Activated CD8-positive, alpha-beta memory T cell treated with anti-CD3 and anti-CD28 coated beads for 1 hour (primary cell): ENCODE measurements at places on chromosomes 1 and 21.

GRCh38 chr1:44050261-44050660, 19.0 kb upstream of the SLC6A9 start:
- DNase-seq, result no peak

DNA sequence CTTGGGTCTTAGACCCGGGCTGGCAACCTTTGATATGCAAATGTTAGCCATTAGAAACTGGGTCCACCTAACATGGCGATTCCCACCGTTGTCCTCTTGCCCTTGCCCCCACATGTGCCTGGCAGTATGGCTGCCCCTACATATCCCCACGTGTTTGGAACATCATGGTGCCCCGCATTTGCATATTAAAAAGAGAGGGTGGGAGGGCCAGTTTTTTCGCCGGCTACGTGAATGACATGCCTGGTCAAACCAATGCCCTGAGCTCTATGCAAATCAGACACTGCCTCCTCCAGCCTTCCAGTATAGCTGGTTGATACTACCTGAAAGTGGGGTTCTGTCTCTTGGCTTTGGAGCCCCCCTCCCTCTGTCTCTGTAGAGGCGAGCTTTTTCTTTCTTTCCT, 133.0 kb downstream of the CDC42BPA start:
- DNase-seq, result no peak

DNA sequence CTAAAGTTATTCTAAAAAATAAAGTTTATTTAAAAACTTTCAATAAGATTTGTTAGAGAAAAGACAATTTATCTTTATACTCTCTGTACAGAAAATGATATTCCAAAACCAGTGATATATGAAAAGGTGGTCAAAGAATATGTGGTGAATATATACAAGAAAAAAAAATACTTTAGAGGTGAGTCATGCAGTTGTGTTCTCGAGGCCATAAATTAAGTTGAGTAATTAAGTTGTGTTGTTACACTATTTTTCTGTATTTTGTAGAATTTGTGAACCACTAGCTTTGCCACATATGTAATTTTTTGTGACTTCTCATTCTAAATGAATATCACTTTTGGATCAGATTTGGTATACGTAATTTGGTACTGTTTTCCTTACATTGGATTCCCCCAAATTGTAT, 23.6 kb upstream of the DUSP10 start:
- no peak for DNase-seq

GRCh38 chr1:89519779-89520358, 4.8 kb upstream of the LRRC8B start:
- no peak for DNase-seq

DNA sequence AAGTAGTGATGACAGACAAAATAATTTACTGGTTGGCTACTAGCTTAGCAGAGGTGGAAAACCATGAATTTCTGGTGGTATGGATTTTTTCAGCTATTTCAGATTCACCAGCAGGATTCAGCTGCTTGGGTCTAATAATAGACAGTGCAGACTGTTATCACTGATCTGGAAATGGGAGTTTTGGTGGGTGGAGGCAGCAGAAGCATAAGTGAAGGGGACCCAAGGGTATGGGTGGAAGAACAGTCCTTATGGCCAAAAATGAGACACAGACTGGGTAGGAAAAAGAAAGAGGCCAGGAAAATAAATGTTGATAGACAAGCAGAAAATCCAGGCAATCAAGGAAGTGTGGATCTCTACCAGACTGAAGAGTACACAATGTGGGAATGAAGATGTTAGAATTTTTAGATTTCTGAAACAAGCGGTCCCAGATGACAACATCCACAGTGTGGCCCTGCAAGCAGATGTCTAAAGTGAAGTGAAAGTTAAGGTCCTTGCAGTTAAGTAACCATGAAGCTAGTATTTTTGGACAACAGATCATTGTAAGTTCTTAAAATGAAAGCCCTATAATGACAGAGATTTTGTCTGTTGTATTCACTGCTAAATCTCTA, 24.7 kb downstream of the LYST start:
- no peak for DNase-seq

DNA sequence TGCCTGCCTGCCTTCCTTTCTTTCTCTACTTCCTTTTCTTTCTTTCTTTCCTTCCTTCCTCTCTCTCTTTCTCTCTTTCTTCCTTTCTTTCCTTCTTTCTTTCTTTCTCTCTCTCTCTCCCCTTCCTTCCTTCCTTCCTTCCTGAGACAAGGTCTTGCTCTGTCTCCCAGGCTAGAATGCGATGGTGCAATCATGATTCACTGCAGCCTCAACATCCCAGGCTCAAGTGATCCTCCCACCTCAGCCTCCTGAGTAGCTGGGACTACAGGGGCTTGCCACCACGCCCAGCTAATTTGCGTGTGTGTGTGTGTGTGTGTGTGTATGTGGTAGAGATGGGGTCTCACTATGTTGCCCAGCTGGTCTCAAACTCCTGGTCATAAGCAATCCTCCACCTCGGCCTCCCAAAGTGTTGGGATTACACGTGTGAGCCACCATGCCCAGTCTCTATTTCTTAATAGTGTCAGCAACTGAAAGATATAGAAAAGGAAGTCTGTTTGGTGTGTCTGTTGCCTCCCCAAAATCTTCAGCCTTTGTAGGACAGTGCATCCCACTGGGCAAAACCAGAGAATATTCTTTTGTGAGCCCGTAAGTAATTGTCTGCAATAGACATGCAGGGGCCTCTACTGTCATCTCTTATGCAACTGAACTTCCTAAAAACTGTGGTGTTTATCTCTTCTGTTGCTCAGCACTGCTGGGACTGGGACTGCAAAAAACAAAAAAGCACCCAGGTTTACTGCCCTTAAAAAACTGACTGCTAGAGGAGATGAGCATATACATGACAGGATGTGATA, 20.9 kb upstream of the RAB4A start:
- no peak for DNase-seq

- DNase-seq, result no peak
Observed at GRCh38 chr1:35030756-35031446, 844 bp downstream of the ZMYM6 start.

DNA sequence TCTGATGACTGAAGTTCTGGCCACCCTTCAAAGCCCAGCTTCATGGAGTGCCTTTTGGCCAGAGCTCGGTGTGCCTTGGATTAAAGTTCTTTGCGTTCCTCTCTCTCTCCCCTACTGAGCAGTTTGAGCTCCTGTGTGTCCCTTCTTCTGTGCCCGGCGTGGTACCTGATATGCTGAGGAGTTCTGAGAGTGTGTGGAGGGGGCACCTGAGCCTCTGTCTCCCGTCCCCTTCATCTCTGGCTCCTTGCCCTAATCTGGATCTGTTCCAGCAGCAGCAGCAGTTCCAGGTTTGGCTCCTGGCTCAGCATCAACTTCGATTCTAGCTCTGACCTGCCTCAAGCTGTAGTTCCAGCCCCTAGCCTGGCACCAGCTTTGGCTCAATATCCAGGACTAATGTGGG, 25.1 kb upstream of the MYCL start:
- no peak for DNase-seq

GRCh38 chr1:156226782-156227181, 14.0 kb downstream of the PMF1 start:
- DNase-seq, result no peak

GRCh38 chr1:23548704-23549143, 10.6 kb downstream of the ID3 start:
- DNase-seq, result no peak

DNA sequence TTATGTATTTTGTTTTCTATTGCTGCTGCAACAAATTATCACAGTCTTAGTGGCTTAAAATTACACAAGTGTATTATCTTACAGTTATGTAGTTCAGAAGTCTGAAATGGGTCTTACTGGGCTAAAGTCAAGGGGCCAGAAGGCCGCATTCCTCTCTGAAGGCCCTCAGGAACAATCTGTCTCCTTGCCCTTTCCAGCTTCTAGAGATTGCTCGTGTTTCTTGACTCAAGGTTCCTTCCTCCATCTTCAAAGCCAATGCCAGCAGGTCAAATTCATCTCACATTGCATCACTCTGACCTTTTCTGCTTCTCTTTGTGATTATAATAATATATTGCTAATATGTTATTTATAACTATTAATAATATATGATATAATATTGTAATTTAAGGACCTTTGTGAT, 97.1 kb downstream of the DIRAS3 start:
- no peak for DNase-seq

DNA sequence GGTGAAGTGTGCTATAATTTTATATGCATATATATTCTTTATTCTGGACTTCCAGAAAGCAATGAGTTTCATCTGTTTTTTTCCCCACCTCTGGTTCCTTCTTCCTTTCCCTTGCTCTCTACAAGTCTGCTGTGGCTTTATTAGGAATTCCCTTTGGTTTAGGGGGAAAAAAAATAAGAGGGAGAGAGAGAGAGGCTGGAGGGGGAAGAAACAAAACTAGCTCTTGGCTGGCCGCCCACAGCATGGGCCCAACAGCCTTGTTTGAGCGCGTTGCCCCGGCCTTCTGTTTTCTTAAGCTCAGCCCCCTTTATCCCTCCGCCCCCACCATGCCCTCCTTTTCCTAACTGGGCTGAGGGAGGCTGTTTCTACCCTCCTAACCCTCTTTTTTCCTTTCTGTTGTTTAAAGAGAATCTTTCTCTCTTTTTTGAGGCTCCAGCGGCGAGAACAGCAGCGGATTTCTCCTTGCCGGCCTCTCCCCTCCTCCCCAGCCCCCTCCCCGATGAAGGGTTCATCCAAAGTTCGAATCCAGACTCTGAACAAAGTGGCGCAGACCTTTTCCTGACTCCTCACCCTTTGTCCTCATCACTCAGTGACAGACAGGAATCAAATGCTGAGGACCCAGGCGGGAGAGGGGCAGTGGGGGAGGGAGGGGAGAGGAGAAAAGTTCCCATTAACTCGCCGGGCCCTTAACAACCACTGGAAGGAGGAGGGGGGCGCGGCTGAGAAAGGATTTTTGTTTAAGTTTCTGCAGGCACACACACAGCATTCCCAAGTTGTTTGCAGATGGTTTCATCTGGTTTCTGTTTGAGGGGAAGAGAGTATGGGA, 29.7 kb downstream of the PBX1 start:
- no peak for DNase-seq

DNA sequence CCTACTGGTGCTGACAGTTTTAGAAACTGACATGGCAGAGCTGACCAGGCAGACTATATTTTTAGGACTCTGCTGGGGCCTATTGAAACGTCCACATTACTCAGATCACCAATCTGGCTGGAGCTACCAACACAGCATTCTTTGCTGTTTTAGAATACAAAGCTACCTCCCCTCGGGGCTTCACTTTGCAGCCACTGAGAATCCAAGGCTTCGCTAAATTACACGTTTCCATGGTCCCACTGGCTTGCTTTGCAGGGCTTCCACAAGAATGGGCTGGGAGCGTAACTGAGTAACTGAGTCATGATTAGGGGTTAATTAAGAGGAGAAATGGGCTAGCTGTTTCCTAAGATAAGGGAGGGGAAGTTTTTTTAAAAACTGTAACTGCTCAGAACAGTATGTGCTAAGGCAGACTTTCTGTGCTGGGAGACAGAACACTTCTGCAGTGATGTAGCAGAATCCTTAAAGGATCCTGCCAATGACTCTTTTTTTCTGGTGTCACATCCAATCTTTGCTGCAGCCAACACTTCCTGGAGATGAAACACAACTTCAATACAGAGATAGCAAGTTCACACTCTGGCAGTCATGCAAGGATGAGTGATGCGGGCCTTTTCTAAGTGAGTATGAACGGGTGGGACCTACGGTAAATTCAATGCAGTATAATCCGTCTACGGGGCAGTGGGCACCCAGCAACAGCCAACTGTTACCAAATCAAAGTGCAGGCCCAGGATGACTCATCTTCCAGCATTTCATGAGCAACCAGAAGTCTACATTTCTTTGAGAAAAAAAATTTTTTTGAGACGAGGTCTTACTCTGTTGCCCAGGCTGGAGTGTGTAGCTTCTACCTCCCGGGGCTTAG, 21.5 kb downstream of the NDUFS5 start:
- no peak for DNase-seq

DNA sequence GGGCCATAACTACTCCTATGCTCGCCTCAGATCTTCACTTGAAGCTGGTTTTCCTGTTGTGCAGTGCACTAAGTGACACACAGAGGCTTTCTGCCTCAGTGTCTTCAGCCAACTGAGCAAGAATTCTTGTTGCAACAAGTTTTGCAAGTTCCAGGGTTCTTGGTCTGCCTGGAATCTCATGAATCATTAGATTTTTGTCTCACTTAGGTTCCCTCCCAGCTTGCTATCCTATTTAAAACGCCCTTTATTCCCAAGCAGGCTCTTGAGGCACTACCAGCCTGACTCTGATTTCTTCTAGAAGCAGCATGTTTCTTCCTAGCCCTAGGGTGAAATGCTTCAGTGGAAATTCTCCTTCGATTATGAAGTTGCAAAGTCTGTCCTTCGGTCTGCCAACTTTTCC, 158.8 kb downstream of the C1orf21 start:
- no peak for DNase-seq

DNA sequence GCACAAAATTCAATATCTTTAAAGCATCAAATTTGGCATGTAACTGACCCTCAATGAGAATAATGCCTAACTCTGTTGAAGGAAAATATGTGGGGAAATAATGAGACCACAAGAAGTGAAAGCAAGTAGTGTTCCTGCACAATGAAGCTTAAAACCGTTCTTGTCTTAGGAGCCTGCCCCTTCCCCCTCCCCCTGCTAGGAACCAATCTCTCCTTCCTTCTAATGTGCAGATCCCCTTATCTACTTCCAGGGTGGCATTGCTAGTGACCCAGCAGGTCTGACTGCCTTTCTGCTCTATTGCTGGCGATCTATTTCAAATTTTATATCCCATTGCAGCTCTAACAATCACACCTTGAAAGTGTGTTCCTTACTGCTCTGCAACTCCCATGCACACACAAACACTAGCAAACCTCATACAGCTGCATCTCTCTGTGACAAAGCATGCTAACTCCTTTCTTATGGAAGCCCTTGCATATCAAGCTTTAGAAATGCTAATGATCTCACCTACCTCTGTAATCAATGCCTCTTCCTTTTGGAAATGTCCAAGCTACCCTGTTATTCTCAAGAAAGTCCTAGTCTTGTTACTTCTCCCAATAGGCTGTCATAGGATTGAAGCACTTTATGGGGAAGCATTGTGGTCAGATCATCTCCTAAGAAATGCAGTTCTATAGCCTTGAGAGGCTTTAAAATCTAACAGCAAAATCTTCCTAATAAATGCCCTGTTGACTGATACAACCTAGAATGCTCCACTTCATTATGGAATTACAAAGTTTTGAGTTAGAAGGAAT, 26.5 kb downstream of the BCL9 start:
- no peak for DNase-seq

GRCh38 chr1:85991261-85991660, 165.3 kb downstream of the COL24A1 start:
- DNase-seq, result no peak

DNA sequence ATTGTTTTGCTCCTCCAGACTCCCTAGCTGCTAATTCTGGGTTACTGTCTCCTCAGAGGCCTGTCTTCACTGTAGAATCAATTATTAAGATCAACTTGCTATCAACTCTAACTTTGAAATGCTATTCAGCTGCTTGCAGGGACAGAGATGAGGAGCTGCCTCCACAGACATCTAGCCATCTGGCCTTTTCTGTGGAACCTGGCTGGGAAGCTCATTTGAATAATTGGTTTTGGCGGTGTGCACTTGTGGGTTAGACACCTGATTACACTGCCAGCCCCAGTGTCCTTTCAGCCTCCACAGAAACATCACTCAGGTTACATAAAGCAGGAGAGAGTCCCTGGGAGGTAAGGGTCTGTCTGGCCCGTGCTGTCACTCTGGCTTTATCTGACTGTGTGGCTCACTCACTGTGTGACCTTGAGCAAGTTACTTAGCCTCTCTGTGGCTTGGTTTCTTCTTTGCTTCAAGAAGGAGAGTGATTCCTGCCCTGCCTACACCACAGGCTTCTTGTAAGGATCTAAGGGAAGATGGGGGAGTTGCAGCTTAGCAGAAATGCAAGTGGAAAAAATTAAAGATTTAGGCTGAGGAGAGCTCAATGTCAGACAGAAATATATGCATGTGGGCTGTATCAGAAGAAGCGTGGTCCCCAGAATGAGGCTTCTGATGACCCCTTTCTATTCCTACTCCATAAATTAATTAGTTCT, 131.6 kb downstream of the BEND5 start:
- no peak for DNase-seq
